ENCODE measurements at places on chromosomes 7 and 10.

DNA sequence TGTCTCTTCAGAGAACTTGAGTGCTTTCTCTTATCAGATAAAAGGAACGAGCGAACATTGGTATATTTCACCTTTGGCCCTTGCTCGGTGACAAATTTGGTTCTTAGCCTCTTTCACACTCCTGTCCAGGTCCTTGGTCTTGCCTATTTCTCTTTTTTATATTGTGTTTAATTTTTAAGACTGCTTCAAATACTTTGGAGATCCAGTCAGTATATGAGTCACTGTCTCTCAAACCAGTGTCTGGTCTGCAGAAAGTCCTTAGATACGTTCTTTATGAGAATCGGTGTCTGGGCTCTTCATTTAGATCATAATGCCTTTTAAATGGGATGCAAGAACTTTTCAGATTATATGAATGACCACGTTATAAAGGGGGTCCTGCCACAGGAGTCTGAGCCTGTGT lies 55.0 kb downstream of the PIK3AP1 start:
- DNase-seq: peak; percentile 20

DNA sequence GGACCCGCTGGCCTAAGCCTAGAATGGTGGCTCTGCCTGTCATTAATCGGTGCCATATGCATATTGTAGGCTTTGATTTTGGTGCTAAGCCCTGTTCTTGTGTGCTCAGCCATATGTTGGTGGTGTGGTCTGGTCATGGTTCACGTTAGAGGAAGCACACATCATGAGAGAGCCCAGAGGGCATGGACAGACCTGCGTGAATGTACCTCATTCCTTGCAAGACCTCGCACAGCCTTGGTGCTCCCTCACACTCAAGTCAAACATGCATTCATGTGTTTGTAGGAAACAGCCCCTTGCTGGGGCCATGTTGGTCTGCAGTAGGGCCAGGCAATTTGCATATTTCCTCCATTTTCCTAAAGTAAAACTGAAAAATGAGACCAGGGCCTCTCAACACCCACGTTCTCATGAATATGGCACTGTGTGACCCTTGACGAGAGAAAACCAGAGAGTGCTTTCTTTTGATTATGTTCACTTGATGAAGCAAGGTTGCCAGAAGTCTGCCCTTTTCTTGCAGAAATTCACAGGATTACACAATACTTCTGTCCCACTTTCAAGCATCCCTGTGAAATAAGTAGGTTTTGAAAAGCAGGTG lies 268.7 kb downstream of the CELF2 start:
- DNase-seq: no peak

- no peak for DNase-seq
Observed at GRCh38 chr10:58651040-58651439, 138.4 kb downstream of the BICC1 start.

DNA sequence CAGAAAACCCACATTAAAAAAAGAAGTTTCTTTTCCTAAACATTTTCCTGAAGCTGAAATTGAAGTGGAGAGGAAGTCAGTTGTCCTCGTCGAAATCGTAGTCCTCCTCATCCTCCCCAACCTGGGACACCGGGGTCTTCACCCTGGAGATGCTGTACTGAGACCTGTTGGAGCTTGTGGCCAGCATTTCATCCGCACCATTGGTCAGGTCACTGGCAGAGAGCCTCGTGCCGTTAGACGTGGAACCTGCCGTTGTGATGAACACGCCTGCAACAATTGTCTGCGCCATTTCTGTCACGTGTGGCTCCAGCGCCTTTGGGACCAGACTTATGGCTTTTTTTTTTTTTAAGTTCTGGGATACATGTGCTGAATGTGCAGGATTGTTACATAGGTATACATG lies 23.8 kb downstream of the CD36 start:
- no peak for DNase-seq

- no peak for DNase-seq
Observed at GRCh38 chr7:97126483-97127171, 9.1 kb downstream of the SDHAF3 start.

DNA sequence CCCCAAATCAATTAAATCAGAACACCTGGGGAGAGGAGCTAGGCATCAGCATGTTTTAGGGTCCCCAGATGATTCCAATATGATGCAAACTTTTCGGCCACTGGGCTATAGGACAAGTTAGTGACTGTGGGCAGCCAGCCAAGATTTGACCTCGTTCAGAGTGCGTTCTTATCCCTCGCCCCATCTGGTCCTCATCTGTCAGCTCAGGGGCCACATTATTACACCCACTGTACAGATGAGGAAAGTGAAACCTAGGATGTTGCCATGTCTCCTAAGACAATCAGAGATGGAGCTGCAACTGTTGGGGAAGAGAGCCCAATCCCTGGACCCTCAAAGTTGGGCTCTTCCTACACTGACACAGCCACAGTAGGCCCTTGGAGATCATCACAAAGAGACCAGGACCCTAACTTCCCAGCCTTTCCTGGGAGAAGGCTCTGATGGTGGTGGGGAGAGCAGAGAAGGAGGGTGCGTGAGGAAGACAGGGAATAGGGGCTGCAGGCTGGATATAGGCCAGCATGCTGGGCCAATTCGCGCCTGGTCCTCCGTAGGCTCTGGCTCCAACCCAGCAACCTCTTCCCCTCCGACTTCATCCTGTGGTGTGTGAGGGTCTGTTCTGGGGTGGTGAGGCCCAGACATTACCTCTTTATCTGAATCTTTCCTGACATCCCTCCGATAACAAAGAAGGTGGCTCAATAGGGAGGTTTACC lies 109.4 kb upstream of the ZMIZ1 start:
- DNase-seq: no peak

- no peak for DNase-seq
Observed at GRCh38 chr7:101374990-101375389, 12.3 kb downstream of the COL26A1 start.

- DNase-seq: no peak
Observed at GRCh38 chr7:68440866-68441265, 1157.4 kb upstream of the AUTS2 start.

GRCh38 chr7:156829669-156830336 lies 63.2 kb downstream of the LMBR1 start:
- no peak for DNase-seq

DNA sequence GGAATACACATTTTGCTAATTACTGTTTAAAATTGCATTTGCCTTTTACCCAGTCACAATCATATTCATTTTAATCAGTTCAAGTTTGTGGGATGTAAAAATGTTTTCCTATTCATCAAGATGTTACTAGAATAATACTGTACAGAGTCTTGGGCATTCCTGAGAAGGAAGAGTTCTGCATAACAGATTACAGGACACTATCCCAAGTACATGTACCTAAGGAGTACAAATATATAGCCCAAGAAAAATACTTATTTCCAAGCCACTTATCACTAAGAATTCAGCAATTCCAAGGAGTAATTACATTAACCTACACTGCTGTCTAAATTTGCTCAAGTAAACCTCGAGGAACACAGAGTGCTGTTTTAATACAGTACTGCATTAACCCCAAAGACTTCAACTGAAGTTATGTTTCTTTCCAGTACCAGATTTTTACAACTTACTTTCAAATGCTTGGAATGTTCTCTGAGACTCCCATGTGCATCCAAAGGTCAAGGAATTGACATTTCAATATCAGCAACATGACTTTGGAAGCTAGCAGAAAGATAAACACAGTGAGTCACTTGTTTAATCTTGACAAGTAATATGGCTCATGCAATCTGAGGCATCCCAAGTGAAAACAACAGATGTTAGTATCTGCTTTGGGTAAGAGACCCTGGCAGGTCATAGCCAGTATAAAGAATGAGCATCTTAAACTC lies 125.4 kb upstream of the BET1 start:
- peak; percentile 26 for DNase-seq

DNA sequence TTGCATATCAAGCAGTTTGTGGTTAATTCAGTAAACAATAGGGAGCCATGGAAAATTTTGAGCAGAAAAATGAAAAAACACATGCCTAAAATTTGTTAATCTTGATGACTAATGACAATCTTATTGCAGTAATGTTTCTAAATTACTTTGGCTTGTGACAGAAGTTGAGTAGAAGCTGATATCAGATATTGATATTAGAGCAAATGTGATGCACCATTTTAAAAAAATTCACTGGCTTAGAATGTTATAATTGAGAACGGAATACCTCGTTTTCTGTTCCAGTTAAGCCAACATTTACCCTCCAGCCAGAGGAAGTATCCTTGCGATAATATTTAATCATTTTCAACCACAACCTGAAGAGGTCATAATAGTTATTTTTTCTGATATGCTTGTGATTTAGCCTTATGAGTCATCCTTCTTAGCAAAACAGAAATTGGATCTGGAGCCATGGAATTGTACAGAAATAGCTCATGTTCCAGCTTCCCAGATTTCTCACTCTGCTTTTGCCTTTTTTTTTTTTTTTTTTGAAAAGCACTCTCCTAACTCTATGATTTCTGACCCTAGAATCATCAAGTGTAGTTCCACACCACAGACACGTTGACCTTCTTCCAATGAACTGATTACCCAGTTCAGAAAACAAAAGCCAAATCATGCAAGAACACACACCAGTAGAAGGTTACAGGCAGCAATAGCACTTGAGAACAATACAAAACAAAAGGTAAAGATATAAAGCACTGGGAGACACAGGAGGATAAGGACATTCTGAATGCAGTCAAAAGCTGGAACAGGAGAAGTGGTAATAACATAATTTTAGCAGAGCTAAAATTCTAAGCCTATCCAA lies 96.8 kb upstream of the PHYHIPL start:
- DNase-seq: no peak

DNA sequence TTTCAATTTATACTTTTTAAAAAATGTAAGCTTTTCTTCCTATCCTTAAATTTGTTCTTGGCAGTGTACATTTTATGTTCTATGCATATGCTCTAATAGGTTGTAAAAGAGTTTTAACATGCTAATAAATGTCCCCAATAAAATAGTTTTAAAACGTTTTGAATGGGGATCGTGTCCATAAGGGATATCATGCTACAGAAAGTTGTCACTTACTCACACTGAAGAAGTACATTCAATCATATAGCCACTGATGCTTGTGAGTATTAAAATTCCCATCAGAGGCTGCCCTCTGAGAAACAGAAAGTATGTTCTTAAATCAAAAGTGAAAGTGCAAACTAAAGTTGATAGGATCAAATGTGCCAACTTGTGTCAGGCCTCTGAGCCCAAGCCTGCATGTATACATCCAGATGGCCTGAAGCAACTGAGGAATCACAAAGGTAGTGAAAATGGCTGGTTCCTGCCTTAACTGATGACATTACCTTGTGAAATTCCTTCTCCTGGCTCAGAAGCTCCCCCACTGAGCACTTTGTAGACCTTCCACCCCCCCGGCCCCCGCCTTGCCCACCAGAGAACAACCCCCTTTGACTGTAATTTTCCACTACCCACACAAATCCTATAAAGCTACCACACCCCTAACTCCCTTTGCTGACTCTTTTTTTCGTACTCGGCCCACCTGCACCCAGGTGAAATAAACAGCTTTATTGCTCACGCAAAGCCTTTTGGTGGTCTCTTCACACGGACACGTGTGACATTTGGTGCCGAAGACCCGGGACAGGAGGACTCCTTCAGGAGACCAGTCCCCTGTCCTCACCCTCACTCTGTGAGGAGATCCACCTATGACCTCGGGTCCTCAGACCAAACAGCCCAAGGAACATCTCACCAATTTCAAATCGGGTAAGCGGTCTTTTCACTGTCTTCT lies 877 bp upstream of the NOD1 start:
- no peak for DNase-seq

DNA sequence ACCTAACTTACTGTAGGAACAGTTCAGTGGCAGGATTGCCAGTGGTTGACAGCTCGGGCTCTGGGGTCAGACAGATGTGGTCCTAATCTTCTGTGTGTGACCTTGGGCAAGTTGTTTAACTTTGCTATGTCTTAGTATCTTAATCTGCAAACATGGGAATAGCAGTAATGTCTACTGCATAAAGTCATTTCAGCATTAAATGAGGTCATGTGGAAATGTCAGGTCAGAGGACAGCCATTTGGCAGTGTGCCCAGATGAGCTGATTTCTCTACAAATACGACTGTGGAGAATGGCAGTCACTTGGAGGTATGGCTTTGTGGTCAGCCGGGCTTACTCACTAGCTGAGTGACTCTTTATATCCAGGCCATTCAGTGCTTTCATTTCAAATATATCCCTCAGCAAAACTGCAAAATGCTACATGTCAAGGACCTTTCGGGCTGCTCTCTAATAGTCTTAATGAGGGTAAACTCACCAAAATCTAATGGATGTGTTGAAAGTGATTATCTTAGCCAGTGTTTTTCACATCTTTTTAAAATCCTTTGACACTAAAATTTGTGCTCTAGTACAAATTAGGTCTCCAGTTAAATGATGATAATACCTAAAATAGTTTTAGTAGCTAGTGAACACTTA lies 171.4 kb downstream of the ST7 start:
- peak; percentile 99 for DNase-seq

DNA sequence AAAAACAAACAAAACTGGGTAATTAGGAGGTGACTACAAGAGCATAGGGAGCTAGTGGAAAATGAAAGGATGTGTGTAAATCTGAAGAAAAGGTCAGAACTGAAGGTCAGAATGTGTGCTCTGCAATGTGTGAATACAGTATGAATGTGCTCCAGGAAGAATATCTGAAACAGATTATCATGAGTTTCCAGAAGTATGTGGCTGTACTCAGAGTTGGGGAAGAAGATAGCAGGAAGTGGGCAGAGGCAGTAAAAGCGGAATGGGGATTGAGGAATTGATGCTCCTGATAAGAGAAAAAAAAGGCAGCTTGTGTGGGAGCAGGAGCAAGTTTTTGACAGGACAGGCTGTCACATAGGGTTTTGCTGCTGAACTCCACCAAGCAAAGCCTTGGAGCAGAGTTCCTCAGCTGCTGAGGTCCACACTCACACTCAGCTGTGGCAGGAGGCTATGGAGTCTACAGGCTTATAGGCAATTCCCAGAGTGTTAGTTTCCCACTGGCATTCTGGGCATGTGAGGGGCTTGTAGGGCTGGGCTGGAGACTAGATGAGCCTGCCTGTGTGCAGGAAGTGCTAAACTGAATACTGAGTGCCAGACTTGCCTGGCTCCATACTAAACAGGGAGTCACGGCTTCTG lies 22.9 kb downstream of the H2AZ2 start:
- DNase-seq: no peak

- DNase-seq: no peak
Observed at GRCh38 chr7:18353339-18353738, 142.2 kb upstream of the HDAC9 start.

- no peak for DNase-seq
Observed at GRCh38 chr7:82039621-82040020, 269.8 kb upstream of the HGF start.

GRCh38 chr7:131443496-131443895 lies 112.9 kb downstream of the PODXL start:
- no peak for DNase-seq

DNA sequence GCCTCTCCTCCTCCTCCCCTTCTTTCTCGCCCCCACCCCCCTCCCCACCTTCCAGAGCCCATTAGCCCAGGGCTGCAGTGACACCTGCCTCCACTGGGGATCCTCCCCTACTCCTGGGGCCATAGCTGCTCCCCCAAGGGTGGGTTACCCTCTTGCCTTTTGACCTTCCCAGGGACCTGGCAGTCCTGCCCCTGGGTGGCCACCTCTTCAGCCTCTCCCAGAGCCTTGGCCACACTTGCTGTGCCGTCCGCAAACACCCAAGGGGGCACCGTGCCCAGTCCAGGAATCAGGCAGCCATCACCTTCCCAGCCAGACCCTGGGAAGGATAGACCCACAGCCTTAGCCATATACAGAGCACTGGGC lies 19.8 kb upstream of the CLDN4 start:
- no peak for DNase-seq

GRCh38 chr7:134182078-134182477 lies 54.9 kb downstream of the LRGUK start:
- no peak for DNase-seq

- DNase-seq: no peak
Observed at GRCh38 chr10:48670978-48671913, 13.4 kb upstream of the WDFY4 start.

- no peak for DNase-seq
Observed at GRCh38 chr10:132055616-132056015, 10.1 kb upstream of the JAKMIP3 start.

Data from kidney capillary endothelial cell (primary cell).